ENCODE measurements at places on chromosomes 4 and X.

- DNase-seq = no peak
Observed at GRCh38 chr4:119894650-119895208, 171.9 kb downstream of the MAD2L1 start.

- DNase-seq = no peak
Observed at GRCh38 chrX:19870710-19871490, 16.5 kb downstream of the SH3KBP1 start.

- DNase-seq = no peak
Observed at GRCh38 chr4:16916031-16916430, 17.6 kb upstream of the LDB2 start.

- DNase-seq = no peak
Observed at GRCh38 chr4:177308125-177308524, 1.5 kb upstream of the NEIL3 start.

GRCh38 chrX:143934542-143934941, 50.7 kb downstream of the UBE2NL start:
- DNase-seq = no peak

GRCh38 chrX:129495900-129496299, 27.4 kb downstream of the SMARCA1 start:
- no peak for DNase-seq

- no peak for DNase-seq
Observed at GRCh38 chr4:148238811-148239493, 203.3 kb downstream of the NR3C2 start.

DNA sequence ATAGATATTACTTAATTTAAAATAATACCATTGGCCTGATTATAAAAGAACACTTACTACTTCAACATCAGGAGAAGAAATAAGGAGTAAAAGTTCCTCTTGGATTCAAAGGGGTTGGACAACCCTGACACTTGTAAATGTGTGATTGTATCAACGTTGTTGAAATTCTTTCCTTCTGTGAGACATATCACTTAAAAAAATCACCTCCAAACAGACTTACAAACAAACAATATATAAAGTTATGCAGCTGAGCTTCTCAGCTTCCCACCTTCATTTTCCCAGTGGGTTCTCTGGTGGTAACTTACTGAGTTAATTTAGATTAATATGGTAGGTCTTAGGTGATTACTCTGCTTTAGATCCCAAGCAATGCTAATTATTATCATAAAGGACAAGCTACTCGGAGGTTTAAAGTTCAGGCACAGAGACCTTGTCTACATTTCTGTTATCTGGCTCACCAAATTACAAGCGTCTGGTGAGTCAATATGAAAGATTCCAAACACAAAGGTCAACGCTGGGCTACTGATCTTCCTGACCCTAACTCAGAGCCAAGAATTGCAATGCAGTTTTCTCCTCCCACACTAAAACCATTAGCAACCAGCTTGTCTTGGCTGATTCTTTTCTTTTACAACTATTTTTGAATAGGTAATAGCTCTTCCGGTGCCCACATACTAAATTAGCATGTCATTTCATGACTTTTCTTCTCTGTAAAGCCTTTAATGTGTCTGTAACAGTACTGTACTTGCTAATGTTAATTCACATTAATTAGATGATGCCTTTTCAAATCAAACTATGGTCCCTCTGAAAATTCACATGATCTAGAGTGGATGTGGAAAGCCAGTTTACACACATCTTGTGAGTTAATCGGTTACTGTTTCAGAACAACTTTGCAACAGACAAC, 157.6 kb downstream of the RASL11B start:
- DNase-seq = no peak

All from activated CD8-positive, alpha-beta memory T cell treated with anti-CD3 and anti-CD28 coated beads, Interleukin-2, amount 10 ng/mL, durations not matched to agents 7 days and 5 days (primary cell).